ENCODE measurements at places on chromosomes 6 and 20.

DNA sequence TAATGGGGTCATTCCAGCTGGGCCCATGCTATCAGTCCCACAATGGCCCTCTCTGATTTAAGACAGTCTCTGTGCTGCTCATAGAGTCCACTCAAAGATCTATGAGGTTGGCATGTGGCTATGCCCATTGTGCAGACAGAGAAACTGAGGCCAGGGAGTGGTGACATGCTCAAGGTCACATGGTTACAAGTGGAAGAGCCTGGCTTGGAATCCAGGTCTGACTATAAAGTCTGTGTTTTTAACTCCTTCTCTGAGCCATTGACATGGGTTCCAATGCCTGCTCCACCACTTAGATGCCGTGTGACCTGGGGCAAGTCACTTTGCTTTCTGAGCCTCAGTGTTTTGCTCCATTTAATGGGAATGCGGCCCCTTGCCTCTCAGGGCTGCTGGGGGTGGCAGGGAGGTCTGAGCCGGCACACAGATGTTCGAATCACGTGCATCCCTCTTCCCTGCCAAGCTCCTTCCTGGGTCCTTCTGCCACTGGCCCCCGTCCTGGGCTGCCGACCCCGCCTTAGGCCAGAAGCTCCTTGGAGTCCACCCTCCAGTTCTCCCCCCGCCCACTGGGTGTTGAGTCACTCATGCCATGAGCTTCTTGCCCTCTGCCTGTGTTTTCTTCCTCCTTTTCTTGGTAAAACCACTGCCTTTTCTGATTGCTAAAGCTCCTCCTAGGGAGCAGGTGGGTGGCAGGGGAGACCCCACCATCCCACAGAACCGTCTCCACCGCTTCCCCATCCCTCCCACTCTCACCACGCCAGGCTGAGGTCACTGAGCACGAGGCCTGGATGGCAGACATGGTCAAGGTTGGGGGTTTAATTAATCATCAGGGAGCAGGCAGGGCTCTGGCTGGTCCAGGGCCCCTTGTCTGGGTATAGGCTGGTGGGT lies 35.7 kb downstream of the CEBPB start:
- peak; percentile 15 for DNase-seq

GRCh38 chr6:167569041-167569805 lies 244.3 kb downstream of the TTLL2 start:
- DNase-seq = no peak

GRCh38 chr6:54050750-54051149 lies 60.5 kb upstream of the MLIP start:
- DNase-seq = no peak

DNA sequence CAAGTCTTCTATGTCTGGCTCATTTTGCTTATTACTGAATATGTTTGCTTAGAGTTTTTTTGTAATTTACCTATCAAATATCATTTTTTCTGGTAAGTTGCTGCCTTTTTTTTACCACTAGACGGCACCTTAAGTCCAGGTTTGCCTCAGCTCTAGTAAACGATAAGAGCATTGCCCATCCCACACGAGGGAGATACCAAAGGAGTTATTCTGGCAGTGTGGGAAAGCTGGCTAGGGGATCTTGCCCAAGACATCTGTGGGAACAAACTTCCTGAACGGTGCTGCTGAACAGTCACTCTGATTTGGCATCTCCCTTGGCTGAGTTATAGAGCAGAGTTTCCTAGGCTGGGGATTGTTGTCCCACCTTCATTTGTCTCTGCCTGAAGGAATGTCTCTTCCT lies 306.4 kb downstream of the COL12A1 start:
- DNase-seq = no peak

- peak; percentile 62 for DNase-seq
These were observed 41.9 kb upstream of the PRSS16 start for GRCh38 chr6:27205375-27206278.

- DNase-seq = no peak
These were observed 107.7 kb upstream of the JAG1 start for GRCh38 chr20:10781526-10781925.
